Glomerular endothelial cell (primary cell): ENCODE measurements at places on chromosomes 2 and 18. TPM values are rescaled to one million over a fixed set of nuclear protein-coding genes. Genes with fewer than 3 reads are reported as not detected.

CFAP65 gene
- not detected in 2 replicates for total RNA-seq

VPS54 gene
- 9.4 and 12.3 TPM in 2 replicates for total RNA-seq

SP100 gene
- 146 and 208 TPM in 2 replicates for total RNA-seq

PLEKHH2 gene
- 1.6 and 5.7 TPM in 2 replicates for total RNA-seq

PLCD4 gene
- 0.05 and 0.93 TPM in 2 replicates for total RNA-seq

ANO7 gene
- 0.68 and 1.4 TPM in 2 replicates for total RNA-seq

ALPI gene
- not detected in 2 replicates for total RNA-seq

KLHL14 gene
- total RNA-seq = 0.47 and 0.48 TPM in 2 replicates

SMYD1 gene
- not detected in 2 replicates for total RNA-seq

CXCR1 gene
- total RNA-seq = not detected in 2 replicates

INHBB gene
- 2.4 and 13.9 TPM in 2 replicates for total RNA-seq

COL5A2 gene
- total RNA-seq = 110 and 229 TPM in 2 replicates

AGBL5 gene
- 14.8 and 15.0 TPM in 2 replicates for total RNA-seq

NAGK gene
- 158 and 219 TPM in 2 replicates for total RNA-seq

ASB3 gene
- 15.4 and 17.6 TPM in 2 replicates for total RNA-seq

CNTNAP5 gene
- not detected in 2 replicates for total RNA-seq

RAMP1 gene
- not detected in 2 replicates for total RNA-seq

SCN1A gene
- total RNA-seq = not detected in 2 replicates

ANKRD30B gene
- 0.70 TPM in 1 of 2 replicates, not detected in the other for total RNA-seq

DCDC2C gene
- not detected in 2 replicates for total RNA-seq

EVX2 gene
- total RNA-seq = not detected in 2 replicates

NETO1 gene
- total RNA-seq = 1.3 and 2.0 TPM in 2 replicates

AQP12B gene
- not detected in 2 replicates for total RNA-seq

PLGLB1 gene
- total RNA-seq = 1.3 and 3.8 TPM in 2 replicates

DLX2 gene
- total RNA-seq = 0.41 TPM in 1 of 2 replicates, not detected in the other

SCN3A gene
- 0.35 and 0.63 TPM in 2 replicates for total RNA-seq

HRH4 gene
- total RNA-seq = not detected in 2 replicates

MC4R gene
- not detected in 2 replicates for total RNA-seq

IL1B gene
- 8.9 and 10.6 TPM in 2 replicates for total RNA-seq

TRABD2A gene
- total RNA-seq = 1.3 and 4.5 TPM in 2 replicates

GAREM1 gene
- total RNA-seq = 0.82 and 0.92 TPM in 2 replicates

RIT2 gene
- total RNA-seq = not detected in 2 replicates

DAPL1 gene
- not detected in 2 replicates for total RNA-seq

ADD2 gene
- 0.47 and 0.68 TPM in 2 replicates for total RNA-seq

WDR33 gene
- 21.7 and 28.2 TPM in 2 replicates for total RNA-seq

PRSS56 gene
- total RNA-seq = not detected in 2 replicates

ITGB6 gene
- 0.47 and 0.68 TPM in 2 replicates for total RNA-seq

POTEC gene
- total RNA-seq = not detected in 2 replicates

TCF23 gene
- total RNA-seq = not detected in 2 replicates

AMER3 gene
- total RNA-seq = not detected in 2 replicates

BOLL gene
- total RNA-seq = not detected in 2 replicates

VWC2L gene
- not detected in 2 replicates for total RNA-seq

REEP1 gene
- 0.05 and 0.06 TPM in 2 replicates for total RNA-seq

LIMS4 gene
- 55.2 and 102 TPM in 2 replicates for total RNA-seq

FBXO41 gene
- 2.3 and 2.9 TPM in 2 replicates for total RNA-seq

MALT1 gene
- total RNA-seq = 9.2 and 11.0 TPM in 2 replicates

RNF25 gene
- 24.0 and 25.9 TPM in 2 replicates for total RNA-seq

KLHL41 gene
- total RNA-seq = 0.18 and 0.87 TPM in 2 replicates

CYS1 gene
- total RNA-seq = 0.12 and 1.1 TPM in 2 replicates

UGT1A3 gene
- total RNA-seq = not detected in 2 replicates
